Stimulated activated naive CD4-positive, alpha-beta T cell (primary cell): ENCODE measurements at places on chromosomes 5 and 9.

DNA sequence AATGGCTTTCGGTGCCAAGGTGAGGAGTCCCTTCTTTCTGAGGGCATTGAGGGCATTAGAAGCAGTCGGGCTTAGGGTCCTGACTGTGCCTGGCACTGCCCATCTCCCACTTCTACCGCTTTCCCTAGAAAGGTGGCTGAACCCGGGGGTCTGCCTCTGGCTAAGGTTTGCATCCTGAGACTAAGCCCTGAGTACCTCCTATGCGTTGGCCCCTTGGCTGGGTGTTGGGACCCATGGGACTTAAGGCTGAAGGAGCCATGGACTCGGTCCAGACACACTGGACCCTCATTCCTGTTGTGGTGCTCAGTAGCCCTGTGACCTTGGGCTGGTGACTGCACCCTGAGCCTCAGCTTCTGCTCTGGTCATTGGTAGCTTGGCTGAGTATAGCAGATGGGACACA is 23.9 kb downstream of the DAB2IP start:
- DNase-seq, result no peak

- DNase-seq, result no peak
Measured at GRCh38 chr5:168674893-168675482, 95.8 kb upstream of the PANK3 start.

DNA sequence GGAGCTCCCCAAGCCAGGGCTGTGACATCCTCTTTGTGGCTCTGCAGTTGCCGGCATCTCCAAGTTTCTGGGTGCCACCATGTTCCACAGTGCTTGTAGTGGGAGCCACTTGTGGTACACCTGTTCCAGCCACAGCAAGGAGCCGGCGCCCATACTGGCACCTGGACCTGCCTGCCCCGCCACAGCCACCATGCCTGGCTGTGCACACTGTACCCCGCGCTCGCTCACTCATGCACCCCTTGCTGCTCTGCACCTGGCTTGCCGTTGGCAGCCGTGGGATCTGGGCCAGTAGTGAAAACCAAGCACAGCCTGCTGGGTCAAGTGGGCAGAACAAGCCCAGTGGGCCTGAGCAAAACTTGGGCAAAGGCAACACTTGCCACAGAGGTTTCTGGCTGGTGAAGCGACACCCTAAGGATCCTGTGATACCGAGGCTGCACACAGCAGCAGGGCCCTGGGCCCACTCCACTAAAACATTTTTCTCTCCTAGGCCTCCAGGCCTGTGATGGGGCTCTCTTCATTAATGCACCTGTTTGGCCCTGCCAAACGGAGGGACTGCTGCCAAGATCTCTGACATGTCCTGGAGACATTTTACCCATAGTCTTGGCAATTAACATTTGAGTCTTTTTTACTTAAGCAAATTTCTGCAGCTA is 2.8 kb downstream of the TRIM36 start:
- DNase-seq, result no peak

- DNase-seq, result no peak
Measured at GRCh38 chr5:16879650-16880049, 56.4 kb downstream of the MYO10 start.

- DNase-seq, result no peak
Measured at GRCh38 chr9:93953496-93954433, 1.4 kb downstream of the BARX1 start.

- no peak for DNase-seq
Measured at GRCh38 chr9:93821307-93821703, 133.8 kb downstream of the BARX1 start.

DNA sequence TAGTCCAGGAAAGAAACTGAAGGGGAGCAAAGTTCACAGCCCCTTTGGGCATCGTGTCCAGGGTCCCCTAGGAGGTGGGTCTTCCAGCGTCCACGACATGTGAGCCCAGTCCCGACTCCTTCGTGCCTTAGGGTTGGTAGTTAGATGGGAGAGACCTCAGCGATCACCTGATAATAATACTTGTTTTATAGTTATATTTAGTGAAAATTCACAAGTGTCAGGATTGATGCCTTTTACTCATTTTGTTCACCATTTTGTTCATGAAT is 20.1 kb downstream of the SPAAR start:
- DNase-seq, result no peak

- no peak for DNase-seq
Measured at GRCh38 chr5:39500551-39501175, 75.9 kb upstream of the DAB2 start.
